ENCODE measurements at places on chromosomes 4 and X. TPM values are rescaled to one million over a fixed set of nuclear protein-coding genes. Genes with fewer than 3 reads are reported as not detected.

Gene ADH1C
- 6.4 TPM for polyA plus RNA-seq

Gene ZNF674
- 1.5 TPM for polyA plus RNA-seq

Gene NPNT
- polyA plus RNA-seq: 5.4 TPM

Gene PAK3
- polyA plus RNA-seq: 0.06 TPM

Gene RPL10
- polyA plus RNA-seq: 4,938 TPM

Gene SOX3
- not detected for polyA plus RNA-seq

Gene FAT1
- polyA plus RNA-seq: 1.8 TPM

- H3K4me1 ChIP-seq: no peaks in the 10 kb centered on the region
- no peak overlapping the region for H3K4me3 ChIP-seq
- DNase-seq: no peak
- no peaks in the 10 kb centered on the region for H3K36me3 ChIP-seq
- H3K27ac ChIP-seq: no peak overlapping the region
- no peaks in the 10 kb centered on the region for H3K27me3 ChIP-seq
Observed at GRCh38 chrX:152038804-152039203, 64.3 kb upstream of the GABRE start.

DNA sequence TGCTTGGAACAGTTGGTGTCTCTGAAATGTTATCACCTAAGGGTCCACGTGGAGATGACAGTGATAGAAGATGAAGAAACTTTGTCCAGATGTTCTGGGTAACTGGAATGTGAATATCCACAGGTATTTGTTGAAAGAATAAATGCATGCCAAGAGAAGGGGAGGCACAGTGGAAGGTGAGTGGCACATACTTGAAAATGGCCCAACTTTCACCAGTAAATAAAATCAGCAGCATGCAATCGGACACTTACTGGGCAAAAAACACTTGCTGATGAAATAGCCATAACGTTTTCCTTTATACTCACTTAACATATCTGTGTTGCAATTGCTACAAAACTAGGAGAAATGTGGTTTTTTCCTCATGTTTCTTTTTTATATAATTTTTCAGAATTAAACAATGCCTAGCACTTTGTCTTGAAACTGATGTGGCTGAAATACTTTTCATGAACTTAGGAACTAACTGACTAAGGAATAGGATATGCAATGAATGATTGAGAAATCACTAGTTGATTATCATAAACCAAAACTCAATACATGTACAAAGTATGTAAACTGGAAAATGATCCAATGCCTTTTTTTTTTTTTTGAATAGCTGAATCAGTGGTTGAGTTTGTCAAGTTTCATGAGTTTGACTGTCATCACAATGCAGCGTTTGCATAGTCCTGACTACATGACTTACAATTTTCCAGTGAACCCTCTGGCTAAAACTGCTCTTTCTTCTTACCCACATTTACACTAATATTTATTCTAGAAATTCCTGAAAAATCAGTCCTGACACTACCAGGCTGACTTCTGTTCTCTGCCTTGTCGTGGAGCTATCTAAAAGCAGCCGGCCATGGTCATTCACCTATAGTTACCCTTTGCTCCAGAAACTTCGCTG, 127.4 kb downstream of the CPE start:
- H3K27ac ChIP-seq: no peak overlapping the region
- no peak for DNase-seq
- H3K36me3 ChIP-seq: no peaks in the 10 kb centered on the region
- no peak overlapping the region for H3K4me3 ChIP-seq

- H3K4me1 ChIP-seq: no peaks in the 10 kb centered on the region
- peak; percentile 58 for DNase-seq
- H3K27me3 ChIP-seq: no peaks in the 10 kb centered on the region
- no peaks in the 10 kb centered on the region for H3K36me3 ChIP-seq
- H3K4me3 ChIP-seq: peak within 1 kb of the TSS; percentile 70
Observed at GRCh38 chrX:103356130-103356798, at the start of gene TCEAL9. Gene TCEAL9, plus strand, starts transcription at chrX:103356506. Its CDS starts 1,179 bp downstream, at chrX:103357685.

- no peak overlapping the region for H3K27ac ChIP-seq
- no peak overlapping the region for H3K4me3 ChIP-seq
- no peaks in the 10 kb centered on the region for H3K27me3 ChIP-seq
- DNase-seq: no peak
- H3K36me3 ChIP-seq: no peaks in the 10 kb centered on the region
- no peaks in the 10 kb centered on the region for H3K4me1 ChIP-seq
Observed at GRCh38 chr4:21757248-21757647, 191.3 kb downstream of the KCNIP4 start.

- no peaks in the 10 kb centered on the region for H3K27me3 ChIP-seq
- no peak for DNase-seq
- H3K36me3 ChIP-seq: no peaks in the 10 kb centered on the region
- no peaks in the 10 kb centered on the region for H3K4me1 ChIP-seq
Observed at GRCh38 chrX:149433451-149433850, 71.7 kb downstream of the IDS start.

DNA sequence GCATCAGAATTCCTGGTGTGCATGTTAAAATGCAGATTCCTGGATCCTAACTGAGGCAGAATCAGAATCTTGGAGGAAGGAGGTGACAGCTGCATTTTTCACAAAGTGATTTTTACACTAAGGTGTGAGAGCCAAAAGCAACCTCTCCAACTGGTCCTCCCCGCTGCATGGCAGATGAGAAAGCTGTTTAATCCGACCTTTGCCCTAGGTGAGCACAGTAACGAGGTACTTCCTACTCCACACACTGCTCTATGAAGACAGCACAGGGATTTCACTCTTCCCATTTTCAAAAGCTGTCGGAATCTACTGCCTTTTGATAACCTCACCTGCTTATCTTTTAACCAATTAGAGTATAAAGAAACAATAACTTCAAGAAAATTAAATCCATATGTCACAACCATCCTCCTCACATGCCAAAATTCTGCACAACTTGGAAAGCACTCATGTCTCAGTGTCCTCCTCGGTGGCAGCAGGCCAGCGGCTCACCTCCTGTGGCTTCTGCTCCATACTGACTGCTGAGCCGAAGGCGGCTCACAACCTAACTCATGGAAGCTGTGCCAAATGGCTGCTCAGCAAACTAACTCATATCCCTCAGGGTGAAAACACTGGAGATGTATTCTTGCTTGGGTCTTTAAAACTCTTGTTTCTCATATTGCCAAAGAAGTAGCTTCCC, 3.6 kb downstream of the CASP6 start:
- peaks cover 29% of the 10 kb centered on the region for H3K36me3 ChIP-seq
- peaks cover 9% of the 10 kb centered on the region for H3K4me1 ChIP-seq
- no peaks in the 10 kb centered on the region for H3K27me3 ChIP-seq
- DNase-seq: no peak
- no peak overlapping the region for H3K4me3 ChIP-seq

- peak within 1 kb of the TSS; percentile 86 for H3K27ac ChIP-seq
- H3K4me1 ChIP-seq: no peaks in the 10 kb centered on the region
- H3K27me3 ChIP-seq: no peaks in the 10 kb centered on the region
Observed at GRCh38 chrX:150362599-150363481, at the start of gene MAMLD1. Gene MAMLD1, plus strand, starts transcription at chrX:150363317. Its CDS starts 82,200 bp downstream, at chrX:150445517.

- no peak overlapping the region for H3K27ac ChIP-seq
- H3K36me3 ChIP-seq: no peaks in the 10 kb centered on the region
- no peaks in the 10 kb centered on the region for H3K27me3 ChIP-seq
Observed at GRCh38 chrX:150238632-150239382, 124.3 kb upstream of the MAMLD1 start.

GRCh38 chrX:102892103-102892502, 45.0 kb upstream of the RAB40AL start:
- H3K27ac ChIP-seq: no peak overlapping the region
- H3K4me3 ChIP-seq: no peak overlapping the region
- DNase-seq: no peak
- H3K36me3 ChIP-seq: no peaks in the 10 kb centered on the region
- no peaks in the 10 kb centered on the region for H3K4me1 ChIP-seq
